ENCODE measurements at places on chromosomes 16 and 17. TPM values are rescaled to one million over a fixed set of nuclear protein-coding genes. Genes with fewer than 3 reads are reported as not detected.

DNA sequence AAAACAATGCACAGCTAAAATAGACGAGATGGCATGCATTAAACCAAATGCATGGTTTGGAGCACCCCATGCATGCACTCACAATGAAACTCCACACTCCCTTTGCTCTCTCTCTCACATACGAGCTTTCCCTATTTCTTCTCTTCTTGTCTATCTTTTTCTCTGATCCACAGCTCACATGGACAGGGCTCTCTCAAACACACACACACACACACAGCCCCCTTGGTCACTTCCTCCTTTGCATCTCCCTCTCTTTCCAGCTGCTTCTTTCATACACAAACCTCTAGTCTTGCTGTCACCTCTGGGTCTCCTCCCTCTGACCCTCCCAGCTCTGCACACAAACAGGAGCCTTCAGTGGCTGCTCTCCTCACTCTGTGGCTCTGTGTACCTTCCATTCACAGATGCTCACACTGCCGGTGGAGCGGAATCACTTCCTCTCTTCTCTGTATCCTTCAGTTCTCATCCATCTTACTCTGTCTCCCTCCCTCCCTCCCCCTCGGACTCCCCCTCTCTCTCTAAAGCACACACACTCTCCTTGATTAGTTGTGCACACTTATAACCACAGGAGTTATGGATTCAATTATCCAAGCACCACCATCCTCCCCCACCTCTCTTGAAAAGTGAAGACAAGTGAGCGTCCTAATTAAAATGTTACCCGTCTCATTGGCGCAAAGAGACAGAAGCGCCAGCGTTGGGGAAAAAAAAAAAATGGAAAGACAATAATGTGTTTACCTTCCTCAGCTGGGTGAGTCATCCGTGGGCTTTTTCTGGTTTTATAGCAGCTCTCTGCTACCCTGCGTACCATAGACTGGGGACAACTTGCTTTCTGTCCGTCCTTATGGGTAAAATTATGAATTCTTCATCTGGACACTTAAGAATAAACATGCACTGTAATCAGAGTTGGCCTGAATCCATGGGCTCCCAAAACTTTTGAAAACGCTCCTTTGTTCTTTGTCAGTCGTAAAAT is 90.8 kb downstream of the SHISA6 start:
- peak; percentile 94 for DNase-seq

- DNase-seq = no peak
Observed at GRCh38 chr17:76513306-76513692, 12.1 kb upstream of the RHBDF2 start.

DNA sequence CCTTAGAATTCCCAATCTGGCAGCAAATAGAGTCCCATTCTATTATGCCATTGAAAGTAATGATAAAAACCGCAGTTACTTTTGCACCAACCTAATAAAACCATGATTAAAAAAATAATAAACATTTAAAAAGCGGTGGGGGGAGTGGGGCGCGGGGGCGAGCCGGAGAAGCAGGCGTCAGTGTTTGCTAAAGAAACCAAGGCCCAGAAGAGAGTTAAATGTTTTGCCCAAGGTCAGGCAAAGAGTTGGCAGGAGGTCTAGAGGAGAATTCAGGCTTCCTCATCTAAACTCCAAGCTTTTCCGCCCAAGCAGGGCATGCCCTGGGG is 9.7 kb upstream of the PRSS22 start:
- no peak for DNase-seq

GRCh38 chr16:55494994-55495421 is 13.9 kb upstream of the LPCAT2 start:
- no peak for DNase-seq

GRCh38 chr17:66448026-66448639 is 145.7 kb downstream of the PRKCA start:
- DNase-seq = no peak

GRCh38 chr17:2828397-2829038 is 32.3 kb downstream of the RAP1GAP2 start:
- no peak for DNase-seq

DNA sequence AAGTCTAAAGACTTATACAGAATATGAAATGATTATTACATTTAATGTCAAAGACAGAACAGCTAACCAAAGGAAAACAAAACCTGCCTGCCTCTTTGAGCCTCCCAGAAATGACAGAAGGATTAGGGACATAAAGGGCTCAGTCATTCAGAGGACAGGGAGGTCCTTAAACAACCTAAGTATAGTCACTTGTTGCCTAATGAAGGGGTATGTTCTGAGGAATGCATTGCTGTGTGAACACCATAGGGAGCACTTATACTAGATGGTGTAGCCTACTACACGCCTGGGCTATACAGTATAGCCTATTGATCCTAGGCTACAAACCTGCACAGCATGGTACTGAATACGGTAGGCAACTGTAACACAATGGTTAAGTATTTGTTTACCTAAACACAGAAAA is 106.4 kb downstream of the PARN start:
- DNase-seq = no peak

DNA sequence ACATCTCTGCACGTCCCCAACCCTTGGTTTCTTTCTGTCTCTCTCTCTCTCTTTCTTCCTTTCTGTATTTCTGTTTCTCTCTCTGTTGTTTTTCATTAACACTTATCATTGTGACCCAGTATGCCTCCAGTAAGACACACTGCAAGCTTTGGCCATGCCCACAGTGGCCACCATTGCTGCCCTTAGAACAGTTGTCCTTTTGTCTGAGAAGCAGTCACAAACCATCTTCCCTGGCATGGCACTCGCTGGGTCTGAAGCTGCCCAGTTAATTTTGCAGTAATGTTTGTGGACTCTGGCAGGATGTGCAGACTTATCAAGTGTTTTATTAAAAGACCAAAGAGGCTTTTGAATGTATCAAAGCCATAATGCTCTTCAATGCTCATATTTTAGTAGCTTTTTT is 146.9 kb downstream of the MSI2 start:
- DNase-seq = peak; percentile 54

DNA sequence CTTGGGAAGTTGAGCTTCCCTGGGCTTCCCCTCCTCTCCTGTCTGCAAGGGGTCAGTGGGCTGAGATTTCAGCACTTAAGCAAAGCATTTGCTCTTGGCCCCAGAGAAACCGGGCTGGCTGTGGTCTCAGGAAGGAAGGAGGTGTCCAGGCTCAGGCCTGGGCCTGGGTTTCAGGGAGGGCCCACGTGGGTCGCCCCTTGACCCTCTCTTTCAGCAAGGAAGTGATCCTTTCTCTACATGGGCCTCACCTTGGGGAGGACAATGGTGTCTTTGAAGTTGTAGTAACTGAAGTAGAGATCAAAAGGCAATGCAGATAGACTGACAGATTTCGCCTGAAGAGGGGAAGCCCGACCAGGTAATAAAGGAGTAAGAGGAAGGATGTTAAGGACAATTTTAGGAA is 2.7 kb downstream of the NOD2 start:
- DNase-seq = no peak

GRCh38 chr16:89472711-89473075 is 17.7 kb downstream of the ANKRD11 start:
- DNase-seq = no peak

- no peak for DNase-seq
Observed at GRCh38 chr16:83400234-83400633, 407.5 kb upstream of the HSBP1 start.

DNA sequence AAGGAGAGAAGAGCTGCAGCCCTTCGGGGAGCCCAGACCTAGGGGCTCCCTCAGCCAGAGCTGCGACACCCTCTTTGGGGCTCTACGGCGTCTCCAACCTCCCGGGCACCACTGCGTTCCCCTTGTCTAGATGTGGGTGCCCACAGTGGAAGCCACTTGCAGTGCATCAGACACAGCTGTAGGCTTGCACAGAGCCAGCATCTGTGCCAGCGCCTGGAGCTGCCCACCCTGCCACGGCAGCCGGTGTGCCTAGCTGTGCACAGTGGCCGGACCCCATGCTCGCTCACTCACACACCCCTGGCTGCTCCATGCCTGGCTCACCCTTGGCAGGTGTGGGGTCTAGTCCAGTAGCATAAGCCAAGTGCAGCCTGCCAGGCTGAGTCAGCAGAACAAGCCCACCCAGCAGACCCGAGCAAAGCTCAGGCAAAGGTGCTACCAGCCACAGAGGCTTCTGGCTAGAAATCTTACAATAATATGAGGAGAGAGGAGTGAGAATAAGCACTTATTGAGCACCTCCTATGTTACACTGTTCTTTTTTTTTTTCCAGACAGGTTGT is 12.9 kb upstream of the KDM8 start:
- DNase-seq = no peak

GRCh38 chr16:20626966-20627365 is 50.8 kb upstream of the ACSM2B start:
- no peak for DNase-seq

KCNG4 gene
- total RNA-seq = 0.06 TPM

KRTAP17-1 gene
- total RNA-seq = not detected

MT1H gene
- 1.1 TPM for total RNA-seq

ZNF423 gene
- 16.9 TPM for total RNA-seq

TNFRSF13B gene
- not detected for total RNA-seq

C17orf100 gene
- total RNA-seq = 2.2 TPM

Data from spinal cord (tissue), 10 donors.